ENCODE measurements at places on chromosomes 5 and 9.

DNA sequence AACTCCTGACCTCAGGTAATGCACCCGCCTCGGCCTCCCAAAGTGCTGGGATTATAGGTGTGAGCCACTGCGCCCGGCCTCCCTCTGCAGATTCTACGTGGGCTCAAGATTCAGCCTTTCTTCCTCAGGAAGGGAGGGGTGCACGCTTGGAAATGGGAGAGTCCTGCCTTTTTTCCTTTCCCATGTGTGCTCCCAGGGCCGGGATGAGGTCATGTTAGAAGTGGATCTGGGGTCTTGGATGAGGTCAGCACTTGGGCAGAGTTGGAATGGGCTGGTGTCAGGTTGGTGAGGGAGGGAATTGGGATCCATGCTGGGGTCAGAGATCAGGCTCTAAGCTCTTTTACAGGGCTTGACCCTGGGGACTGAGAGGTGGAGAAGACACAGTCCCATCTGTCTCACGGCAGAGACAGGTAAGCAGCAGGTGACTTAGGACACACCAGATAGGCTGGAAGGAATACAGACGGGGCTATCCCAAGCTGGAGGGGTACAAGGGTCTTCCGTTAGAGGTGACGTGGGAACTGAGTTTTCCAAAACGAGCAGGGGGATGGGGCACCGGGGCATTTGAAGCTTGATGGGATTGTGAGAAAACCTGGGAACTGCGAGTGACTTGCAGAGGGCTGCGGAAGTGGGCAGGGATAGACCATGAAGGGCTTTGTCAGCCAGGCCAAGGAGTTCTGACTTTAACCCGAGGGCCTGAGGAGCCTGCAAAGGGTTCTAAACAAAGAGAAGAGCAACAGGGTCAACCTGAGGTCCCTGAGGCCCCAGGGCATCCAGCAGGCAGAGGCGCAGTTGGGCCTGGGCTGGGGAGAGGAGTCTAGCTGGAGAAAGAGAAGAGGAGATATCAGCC lies 1.8 kb upstream of the AQP7 start:
- no peak for DNase-seq

- no peak for DNase-seq
Measured at GRCh38 chr5:137504916-137505315, 5.8 kb upstream of the SPOCK1 start.

GRCh38 chr5:147578228-147579024 lies 68.6 kb upstream of the DPYSL3 start:
- DNase-seq, result peak; percentile 33

- peak; percentile 16 for DNase-seq
Measured at GRCh38 chr9:131140550-131140949, 15.2 kb downstream of the NUP214 start.

DNA sequence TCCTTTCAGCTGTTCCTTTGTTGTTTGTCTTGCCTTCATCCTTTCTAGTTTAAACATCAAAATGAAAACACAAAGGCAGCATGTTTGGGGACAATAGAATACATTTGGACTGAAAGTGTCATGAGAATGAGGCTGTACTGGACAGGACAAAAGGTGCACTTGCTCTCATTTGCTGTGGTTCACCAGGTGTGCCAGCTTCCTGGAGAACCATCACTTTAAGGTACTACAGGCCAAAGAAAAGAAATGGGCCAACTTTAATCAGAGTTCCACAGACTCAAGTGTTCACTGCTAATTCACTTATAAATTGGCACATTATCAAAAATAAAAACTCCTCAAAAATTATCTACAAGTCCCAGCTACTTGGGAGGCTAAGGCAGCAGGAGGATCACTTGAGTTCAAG lies 53.8 kb downstream of the ABHD17B start:
- peak; percentile 52 for DNase-seq

DNA sequence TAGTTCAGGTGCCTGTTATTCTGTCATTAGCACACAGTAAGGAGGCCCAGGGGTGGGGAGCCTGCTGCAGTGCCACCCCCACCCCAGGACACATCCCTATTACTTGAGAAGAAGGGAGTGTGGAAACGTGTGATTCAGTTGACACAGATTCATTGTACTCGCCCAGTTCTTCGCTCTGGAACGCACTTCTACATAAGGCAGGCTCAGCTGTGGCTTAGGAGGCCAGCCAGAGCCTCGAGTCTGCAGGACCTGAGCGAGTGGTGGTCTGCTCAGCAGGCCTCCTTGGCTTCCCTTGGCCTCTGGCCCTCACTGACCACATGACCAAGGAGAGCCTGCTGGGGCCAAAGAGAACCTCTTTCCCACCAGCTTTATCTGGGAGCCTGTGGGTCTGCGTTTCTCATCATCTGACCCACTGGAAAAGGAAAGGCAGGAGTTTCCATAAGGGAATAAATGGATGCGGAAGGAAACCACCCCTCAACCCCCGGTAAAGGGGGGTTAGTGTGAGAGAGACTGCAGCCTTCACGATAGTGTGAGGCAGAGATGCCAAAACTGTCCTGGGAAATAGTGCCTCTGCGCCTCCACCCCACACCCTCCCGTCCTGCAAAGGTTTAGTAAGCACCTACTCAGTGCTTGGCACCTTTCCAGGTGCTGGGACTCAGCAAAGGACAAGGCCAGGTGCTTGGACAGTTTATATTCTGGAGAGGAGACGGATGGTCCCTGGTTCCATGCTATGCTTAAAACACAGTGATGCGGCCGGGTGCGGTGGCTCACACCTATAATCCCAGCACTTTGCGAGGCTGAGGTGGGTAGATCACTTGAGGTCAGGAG lies 73.7 kb downstream of the PPARGC1B start:
- DNase-seq, result no peak

Data from hematopoietic multipotent progenitor cell treated with erythropoietin and hydrocortisone succinate and interleukin-3 and kit ligand, for 8 days (in vitro differentiated cells).